NCI-H1092 treated with DMSO at 0.1 percent for 48 hours (cell line): ENCODE measurements at places on chromosomes 13 and 19.

DNA sequence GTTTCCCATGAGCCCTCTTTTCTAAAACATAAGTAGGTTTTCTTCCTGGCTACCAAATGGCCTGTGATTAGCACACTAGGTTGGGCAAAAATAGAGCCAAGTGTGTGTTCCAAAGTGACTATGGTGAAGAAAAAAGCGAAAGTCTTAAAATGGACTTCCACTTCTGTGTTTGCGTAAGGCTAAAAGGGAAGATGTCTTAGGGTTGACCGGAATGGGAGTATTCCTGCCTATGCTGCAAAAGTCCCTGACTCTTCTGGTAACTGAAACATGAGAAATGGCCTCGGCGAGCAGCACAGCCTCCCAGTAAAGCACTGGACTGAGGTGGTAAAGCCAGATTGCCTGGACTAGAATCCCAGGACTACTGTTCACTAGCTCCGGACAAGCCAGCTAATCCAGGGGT is 2.4 kb upstream of the FPR1 start:
- DNase-seq = no peak

DNA sequence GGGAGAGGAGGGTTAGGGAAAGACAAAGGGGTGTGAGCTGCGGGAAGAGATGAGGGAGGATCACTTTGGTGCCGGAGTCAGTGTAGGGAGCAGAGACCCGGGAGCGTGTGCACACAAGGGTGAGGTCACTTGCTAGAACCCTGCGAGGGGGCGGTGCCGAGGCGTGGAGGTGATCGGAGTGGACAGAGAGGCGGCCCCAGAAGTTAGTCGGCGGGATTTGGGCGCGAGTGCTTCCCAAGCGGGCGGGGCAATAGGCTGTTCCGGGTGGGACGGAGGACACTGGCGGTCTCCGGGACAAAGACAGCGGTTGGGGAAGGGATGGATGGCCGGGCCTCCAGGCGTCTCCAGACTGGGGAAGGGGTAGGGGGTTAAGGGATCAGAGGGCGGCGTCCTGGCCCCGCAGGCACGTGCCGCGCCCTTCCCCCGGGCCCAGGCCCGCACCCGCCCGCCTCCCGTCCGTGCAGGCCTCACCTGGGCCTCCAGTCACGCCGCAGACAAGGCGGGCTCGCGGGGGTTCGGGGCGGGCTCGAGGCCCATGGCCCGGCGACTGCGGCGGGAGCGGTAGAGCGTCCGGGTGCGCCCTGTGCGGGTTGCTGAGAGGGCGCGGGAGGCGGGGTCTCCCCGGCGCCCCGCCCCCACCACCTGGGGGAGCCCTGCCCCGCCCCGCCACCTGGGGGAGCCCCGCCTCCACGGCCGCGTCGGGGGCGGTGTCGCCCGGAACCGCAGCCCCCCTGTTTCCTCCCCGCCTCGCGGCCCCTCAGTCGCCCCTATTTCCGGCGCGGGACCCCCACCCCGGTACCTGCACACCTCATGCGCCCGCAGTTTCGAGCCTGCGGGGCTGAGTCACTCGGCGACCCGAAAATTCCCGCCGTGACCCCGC is at the start of gene LPAR2:
Gene LPAR2, minus strand, starts transcription at position 600 of the 880 bp plus-strand sequence. CDS start 945 bp downstream, outside the sequence.
- DNase-seq = peak; percentile 24

GRCh38 chr19:5170329-5170745 is 170.3 kb downstream of the PTPRS start:
- DNase-seq = no peak

DNA sequence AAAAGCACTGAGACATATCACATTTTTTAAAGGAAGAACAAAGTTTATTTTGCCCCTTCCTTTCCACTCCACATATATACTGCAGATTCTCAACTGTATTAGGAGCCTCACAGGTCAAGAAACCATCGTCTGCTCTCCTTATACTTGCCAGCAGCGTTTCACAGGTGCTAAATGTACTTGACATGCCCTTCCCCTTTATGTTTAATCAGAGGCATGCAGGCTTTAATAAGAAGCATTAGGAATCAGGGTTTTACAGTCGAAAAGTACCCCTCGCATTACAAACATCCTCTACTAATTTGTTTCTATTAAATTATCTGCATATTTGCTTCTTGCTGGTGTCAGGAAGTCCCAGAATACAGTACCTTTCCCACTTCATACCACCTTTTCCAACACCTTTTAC is 3.7 kb upstream of the RAP2A start:
- peak; percentile 61 for DNase-seq

GRCh38 chr19:377801-378581 is 31.0 kb downstream of the C2CD4C start:
- no peak for DNase-seq

DNA sequence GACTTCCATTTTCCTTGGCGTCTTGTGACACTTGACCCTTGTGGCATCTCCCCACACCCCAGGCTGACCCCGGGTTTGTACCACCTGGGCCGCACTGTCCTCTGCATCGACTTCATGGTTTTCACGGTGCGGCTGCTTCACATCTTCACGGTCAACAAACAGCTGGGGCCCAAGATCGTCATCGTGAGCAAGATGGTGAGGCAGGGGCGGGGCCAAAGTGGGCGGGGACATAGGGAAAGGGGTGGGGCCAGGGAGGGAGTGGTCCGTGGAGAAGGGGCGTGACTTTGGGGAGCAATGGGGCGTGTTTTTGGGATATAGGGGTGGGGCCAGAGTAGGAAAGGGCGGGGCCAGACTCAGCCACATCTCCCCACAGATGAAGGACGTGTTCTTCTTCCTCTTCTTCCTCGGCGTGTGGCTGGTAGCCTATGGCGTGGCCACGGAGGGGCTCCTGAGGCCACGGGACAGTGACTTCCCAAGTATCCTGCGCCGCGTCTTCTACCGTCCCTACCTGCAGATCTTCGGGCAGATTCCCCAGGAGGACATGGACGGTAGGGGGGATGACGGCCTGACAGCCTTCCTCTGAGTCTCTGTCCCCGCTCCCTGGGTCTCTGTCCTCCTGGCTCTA is 42.8 kb downstream of the TRPM4 start:
- no peak for DNase-seq

- DNase-seq = no peak
These were observed 6.4 kb downstream of the ERFL start for GRCh38 chr19:41921577-41922576.

DNA sequence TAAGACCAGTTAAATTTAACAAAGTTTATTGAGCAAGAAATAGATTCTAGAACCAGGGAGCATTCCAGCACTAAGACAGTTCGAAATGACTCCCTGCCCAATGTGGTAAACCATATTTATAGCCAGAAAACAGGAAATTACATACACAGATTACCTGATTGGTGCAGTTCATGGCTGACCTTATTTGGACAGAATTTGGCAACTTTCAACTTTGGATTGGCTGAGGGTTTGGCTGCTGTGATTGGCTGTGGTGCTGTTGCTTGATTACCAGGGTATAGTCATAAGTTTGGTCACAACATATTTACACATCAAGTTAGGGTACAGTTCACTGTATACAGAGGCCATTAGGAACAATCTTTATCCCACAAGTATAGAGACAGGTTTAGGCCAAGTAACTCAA is 984.8 kb upstream of the MIR17HG start:
- DNase-seq = no peak

DNA sequence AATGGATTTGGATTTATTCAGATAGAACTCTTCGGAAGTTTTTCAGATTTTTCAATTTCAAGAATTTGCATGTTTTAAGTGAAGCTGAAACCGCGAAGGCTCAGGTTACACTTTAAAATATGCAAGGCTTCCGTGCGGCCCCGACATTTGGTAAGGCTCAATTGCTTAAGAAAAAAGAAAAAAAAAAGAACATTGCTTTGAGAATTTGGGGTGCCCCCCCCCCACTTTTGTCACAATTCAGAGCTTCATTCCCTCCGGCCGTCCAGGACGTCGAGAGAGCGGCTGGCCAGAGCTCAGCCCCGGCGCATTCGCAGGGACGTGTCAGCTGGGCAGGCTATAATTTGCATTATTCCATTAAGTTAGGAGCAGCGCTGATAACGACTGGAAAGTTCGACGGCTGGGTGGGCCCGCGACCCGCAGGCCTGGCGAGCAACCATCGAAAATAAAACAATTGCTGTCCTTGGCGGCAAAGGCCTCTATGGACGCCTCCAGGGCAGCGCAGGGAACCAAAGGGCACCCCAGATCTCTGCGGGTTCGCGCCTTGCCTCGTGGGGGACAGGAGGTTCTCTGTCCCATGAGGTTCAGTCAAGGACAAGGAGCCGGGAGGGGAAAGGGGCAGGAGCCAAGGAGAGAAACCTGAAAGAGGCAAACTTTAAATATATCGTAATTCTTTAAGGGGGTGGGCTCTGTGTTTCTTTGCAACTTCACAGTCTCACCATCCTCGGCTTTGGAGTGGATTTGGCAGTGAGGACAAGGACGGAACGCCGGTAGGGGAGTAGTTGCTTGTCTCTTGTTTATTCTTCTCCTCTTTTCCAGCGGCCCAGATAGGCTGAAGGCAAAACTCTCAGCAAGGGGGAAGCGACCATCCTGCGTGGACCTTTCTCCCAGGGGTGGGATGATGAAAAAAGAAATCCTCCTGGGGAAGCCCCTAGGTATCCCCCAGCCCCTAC is 7.0 kb downstream of the SOX21 start:
- no peak for DNase-seq

- no peak for DNase-seq
These were observed 933.1 kb downstream of the DIAPH3 start for GRCh38 chr13:59230484-59231264.

- DNase-seq = no peak
These were observed 525.6 kb downstream of the DCT start for GRCh38 chr13:93953841-93954240.

DNA sequence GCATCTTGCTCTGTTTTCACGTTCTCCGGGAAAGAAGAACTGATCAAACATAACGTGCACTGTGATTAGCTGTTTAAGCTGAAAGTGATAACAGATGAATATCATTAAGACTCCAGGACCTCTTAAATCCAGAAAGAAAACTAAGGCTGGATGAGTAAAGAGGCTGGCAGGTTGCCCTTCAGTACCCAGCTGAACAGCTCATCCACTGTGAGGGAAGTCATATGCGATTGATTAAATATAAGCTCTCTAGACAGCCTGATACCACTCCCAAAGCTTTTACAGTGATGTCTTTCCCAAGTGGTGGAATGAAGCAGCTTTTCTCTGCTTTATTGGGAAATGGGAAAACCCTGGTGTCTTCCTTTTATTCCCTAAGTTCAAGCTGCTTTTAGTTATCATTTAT is 116.9 kb downstream of the EFNB2 start:
- no peak for DNase-seq

- peak; percentile 99 for DNase-seq
These were observed 155.9 kb upstream of the KLF12 start for GRCh38 chr13:74289861-74290773.

GRCh38 chr13:113601166-113602070 is 16.9 kb downstream of the TFDP1 start:
- DNase-seq = no peak

DNA sequence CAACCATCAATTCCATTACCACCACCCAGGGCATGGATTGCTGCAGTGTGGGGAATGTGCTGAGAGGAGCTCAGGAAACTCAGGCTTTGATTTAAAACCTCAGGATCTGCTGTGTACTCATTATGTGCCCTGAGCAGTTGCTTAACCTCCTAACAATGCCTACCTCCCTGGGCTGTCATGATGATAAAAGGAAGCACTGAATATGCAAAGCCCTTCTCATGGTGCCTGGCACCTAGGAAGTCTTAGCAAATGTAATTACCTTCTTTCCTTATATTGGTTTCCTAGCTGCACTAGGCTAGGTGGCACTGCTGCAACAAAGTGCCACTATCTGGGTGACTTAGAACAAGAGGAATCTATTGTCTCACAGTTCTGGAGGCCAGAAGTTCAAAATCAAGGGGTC is 62.2 kb downstream of the KCTD12 start:
- no peak for DNase-seq

- no peak for DNase-seq
These were observed at the start of gene STAP2 for GRCh38 chr19:4338441-4339355. STAP2 (minus strand) TSS chr19:4338827; CDS start chr19:4338753, 74 bp downstream.

- DNase-seq = no peak
These were observed 31.7 kb upstream of the FXYD3 start for GRCh38 chr19:35083691-35084508.

GRCh38 chr19:42412227-42412626 is 15.0 kb downstream of the LIPE start:
- DNase-seq = no peak

GRCh38 chr19:32459204-32459865 is 53.8 kb downstream of the DPY19L3 start:
- no peak for DNase-seq

DNA sequence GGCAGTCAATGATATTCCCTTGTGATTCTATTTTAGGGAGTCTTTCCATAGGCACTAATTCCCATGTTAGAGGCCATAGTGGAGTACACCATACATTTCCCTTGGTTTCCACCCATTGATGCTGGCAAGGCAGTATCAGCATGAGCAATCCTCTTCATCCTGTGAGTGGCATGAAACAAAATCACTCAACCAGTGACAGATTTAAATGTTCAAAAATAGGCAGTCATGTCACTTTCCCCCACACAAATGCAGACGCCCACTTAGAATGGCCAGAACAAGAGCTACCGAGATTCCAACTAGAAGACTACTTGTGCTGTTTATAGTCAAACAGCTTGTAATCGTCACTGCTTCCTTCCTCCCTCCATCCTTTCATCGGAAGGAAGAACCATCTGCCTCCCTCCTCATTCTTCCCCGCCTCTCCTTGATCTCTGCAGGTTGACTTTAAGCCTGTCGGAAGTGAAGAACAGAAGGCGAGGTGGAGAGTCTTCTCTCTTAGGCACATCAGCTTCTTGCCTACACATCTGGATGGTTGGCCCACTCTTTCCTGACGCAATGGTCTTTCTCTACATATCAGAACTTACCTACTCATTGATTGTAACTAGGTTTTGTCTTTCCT is 22.6 kb downstream of the RASL11A start:
- DNase-seq = no peak

- no peak for DNase-seq
These were observed at the start of gene SELENOV for GRCh38 chr19:39514840-39515550. SELENOV (plus strand) TSS chr19:39515139; CDS start chr19:39515213, 74 bp downstream.

GRCh38 chr13:110989331-110989730 is 74.5 kb upstream of the ANKRD10 start:
- no peak for DNase-seq

GRCh38 chr13:77480066-77480465 is 55.4 kb upstream of the SCEL start:
- DNase-seq = no peak

- no peak for DNase-seq
These were observed 633.9 kb upstream of the MIR17HG start for GRCh38 chr13:90713441-90714133.

GRCh38 chr19:47357788-47358680 is 8.9 kb downstream of the DHX34 start:
- no peak for DNase-seq

- DNase-seq = no peak
These were observed 23.9 kb downstream of the CCDC70 start for GRCh38 chr13:51885651-51886050.

GRCh38 chr19:45508417-45508860 is 1.2 kb downstream of the VASP start:
- no peak for DNase-seq
